ENCODE measurements at places on chromosomes 16 and 17.

DNA sequence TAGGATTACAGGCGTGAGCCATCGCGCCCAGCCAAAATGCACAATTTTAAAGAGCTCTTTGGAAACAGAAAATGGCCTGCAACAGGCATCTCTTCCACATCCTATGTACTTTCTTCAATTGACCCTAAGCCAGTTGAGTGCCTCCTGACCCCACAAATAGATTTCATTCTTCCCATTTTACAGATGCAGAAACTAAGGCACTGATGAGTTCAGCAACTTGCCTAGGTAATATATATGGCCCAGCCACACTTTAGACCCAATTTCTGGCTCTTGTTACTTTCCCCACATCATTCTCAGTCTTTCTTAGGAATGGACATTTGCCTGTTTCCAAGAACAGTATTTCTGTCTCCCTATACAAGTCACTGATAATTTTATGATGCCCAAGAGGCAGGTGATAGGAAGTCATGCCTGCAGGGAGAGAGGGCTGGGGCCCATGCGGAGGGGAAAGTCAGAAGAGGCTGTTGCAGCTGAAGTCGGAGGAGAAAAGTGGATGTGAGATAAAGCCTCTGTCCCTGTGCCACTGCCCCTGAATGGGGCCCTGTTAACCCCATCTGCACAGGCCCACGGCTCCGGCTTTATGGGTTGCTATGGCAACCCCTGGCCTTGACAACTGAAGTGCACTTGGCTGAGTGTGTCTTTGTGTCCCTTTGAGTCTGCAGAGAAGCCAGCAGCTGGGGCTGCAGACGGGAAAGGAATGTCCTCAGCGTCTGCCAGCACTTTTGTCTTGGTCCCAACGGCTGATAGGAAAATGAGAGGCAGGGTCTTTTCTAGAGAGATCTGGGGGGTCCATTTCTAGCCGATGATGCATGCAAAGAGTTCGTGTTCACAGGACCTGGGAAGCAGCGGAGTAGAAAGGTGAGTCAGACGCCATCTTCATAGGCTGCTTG is 45.9 kb downstream of the ABAT start:
- DNase-seq: peak; percentile 80

DNA sequence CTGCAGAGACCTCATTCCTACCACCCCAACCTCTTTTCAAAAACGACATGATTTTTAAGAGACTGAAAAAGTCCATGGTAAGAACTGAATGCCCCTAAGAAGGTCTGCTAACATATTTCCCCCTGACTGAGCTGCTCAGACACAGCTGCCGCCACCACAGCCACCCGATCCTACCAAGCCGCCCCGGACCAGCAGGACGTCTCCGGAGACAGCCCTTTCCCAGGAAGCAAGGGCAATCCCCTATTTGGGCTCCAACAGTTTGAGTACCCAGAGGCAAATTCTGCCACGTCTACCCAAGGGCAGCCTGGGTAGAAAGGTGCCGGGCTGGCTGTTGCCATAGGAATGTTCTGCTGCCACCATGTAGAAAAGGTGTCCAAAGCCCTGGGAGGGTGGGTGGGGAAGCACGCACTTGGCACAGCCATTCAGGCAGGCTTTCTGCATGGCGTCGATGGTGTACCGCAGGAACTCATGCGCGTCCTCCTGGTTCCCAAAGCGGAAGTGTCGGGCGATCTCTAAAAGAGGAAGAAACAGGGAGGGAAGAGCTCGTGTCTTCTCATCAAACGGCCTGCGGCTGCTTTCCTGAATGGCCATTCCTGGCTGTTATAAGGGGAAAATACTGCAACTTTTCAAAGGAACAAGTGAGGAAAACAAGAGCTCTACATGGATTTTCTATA is 13.6 kb downstream of the USP36 start:
- DNase-seq: no peak

DNA sequence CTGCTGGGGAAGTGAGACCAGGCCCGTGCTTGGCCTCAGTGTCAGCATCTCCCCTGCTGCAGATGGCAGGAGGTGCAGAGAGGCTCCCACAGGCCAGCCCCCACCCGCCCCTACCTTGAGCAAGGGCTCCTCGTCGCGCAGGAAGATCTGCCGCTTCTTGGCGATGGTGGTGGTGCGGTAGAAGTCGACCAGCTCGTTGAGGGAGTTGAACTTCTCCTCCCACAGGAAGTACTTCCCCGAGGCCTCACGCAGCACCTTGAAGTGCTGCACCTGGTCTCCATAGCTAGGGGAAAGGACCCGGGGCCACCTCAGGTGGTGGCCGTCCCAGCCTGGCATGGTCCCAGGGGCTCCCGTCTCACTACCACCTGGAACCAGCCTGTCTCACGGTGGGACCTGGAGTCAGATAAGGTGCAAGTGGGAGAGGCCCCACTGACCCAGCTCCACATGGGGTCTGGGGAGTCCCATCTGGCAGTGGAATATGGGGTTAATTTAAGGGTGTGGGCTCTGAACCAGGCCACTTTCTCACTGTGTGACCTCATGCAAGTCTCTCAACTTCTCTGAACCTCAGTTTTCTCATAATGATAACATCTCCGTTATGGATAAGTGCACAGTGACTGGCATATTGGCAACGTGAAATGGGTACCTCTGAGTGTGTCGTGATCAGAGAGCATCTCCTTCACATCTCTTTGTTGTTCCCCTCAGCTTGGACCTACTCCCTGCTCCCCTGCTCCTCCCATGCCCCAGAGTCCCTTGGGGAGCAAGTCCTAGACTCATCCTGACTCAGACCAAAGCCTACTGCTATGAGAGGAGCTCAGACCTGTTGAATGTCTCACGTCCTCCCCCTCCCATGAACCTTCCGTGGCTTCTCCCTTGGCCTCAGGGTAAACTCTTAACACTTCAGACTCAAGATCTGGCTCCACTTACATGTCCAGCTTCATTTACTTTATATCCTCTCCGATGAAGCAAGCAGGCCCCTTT is 19.8 kb upstream of the FAM83G start:
- DNase-seq: no peak

DNA sequence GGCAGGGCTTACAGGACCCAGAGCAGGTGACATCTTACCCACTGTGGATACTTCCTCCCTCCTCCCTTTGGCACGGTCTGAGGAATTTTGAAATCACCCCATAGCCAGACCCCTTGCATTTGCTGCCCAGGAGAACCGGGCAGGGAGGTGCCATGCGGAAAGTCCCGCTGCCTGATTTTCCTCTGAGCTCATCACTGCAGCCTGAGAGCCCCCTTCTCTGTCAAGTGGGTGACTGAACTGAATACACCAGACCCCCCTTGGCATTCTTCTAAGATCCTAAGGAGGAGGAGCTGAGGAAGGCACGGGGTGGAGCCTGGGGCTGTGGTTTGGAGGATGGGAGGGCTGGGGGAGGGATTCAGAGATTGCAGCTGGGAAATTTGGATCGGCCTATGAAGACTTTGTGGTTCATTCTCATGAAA is 173.4 kb downstream of the RAB11FIP4 start:
- no peak for DNase-seq

DNA sequence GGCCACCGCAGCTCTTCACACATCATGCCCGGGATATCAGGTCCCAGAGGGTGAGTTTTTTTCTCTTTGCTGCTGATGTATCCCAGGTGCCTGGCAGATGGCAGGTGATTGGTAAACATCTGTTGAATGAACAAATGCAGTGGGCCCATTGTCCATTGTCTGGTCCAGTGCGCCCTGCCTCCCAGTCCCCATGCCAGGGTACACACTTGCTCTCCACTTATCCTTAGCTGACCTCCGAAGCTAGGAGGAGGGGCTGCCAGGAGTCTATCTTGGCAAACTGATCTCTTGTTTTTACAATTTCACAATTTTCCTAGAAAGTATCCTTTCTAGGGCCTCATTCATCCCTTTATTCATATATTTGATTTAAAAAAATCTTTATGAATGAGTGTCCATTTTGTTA is 196.0 kb downstream of the RAB11FIP4 start:
- DNase-seq: no peak

GRCh38 chr16:53809088-53809932 is 105.4 kb downstream of the FTO start:
- no peak for DNase-seq

DNA sequence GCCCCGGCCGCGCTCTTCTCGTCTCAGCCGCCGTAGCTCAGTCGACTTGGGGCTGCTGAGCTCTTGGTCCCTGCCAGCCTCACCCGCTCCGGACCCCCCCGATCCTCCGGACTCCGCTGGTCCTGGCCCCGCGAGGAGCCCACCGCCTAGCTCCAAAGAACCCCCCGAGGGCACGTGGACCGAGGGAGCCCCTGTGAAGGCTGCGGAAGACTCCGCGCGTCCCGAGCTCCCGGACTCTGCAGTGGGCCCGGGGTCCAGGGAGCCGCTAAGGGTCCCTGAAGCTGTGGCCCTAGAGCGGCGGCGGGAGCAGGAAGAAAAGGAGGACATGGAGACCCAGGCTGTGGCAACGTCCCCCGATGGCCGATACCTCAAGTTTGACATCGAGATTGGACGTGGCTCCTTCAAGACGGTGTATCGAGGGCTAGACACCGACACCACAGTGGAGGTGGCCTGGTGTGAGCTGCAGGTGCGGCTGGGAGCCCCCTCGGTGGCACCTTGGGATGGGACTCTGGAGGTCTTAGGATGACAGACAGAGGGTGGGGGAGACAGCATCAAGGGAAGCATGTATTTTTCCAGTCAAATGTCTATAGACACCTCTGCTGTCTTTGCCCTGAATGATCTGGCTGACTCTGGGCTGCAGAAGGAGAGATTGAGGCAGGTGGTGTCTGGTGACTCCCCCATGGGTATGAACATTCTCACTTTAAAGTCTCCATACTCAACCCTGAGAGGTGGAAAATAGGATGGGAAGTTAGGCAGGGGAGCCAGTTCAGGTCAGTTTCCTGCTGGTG is 635 bp downstream of the WNK4 start:
- DNase-seq: no peak

- DNase-seq: no peak
These were observed 1.2 kb upstream of the AMFR start for GRCh38 chr16:56426585-56426984.

Measured in testis (tissue), 5 donors.